ENCODE measurements at places on chromosomes 2 and 18.

DNA sequence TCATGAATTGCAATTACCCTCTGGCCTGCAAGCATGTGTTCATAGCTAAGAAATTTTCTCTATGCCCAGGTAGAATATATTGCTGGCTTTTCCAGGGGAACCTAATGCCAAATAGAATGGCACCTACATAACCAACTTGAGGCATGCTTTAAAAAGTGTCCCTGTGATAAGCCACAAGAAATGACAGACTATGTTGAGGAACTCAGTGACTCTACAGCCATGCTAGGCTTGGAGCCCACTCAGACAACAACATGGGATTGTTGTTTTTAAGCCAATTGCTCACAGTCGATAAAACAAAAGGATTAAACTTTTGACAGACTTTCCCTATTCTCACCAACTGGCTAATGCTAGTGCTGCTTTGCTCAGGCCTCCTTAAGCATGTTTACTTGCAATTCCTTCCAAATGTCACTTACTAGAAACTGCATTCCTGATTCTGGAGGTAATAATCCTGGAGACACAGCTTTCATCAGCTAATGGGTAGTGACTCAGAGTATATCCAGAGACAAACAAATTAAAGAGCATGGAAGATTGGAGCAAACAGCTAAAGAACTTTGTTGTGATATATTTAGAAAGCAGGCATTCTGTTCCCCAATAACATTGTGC lies 249.0 kb downstream of the SLC8A1 start:
- peak; percentile 81 for DNase-seq

DNA sequence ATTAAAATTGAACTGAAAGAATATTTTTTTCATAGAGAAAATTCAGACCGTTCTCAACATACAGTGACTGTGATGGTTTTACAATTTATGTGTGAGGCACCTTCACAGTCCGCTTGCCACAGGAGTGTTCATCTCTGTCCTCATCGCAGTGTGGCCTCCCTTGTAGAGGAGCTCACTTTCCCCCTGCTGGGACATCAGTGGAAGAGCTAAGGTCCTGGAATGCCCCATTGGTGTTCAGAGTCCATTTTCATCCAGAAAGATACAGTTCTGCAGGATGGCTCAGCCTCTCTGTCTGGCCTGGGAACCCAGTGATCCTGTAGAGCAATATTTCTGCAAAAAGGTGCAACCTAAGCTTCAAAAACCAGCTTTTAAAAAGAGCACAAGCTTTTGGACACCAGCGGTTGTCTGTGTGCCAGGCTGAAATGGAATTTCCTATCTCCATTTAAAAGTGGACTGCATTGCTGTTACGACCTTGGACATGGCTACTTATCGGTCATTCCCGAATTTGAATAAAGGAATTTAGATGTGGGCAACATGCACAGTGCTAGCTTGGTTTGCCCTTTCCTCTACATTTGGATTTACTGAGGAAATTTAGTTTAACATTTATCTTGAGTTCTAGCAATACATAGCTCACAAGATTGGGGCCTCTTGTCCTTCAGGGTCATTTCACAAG lies 26.7 kb upstream of the FAM237A start:
- DNase-seq, result no peak

- DNase-seq, result no peak
Measured at GRCh38 chr2:85120363-85120762, 12.8 kb upstream of the TCF7L1 start.

- DNase-seq, result peak; percentile 73
Measured at GRCh38 chr2:144694456-144694855, 174.5 kb upstream of the ZEB2 start.

GRCh38 chr18:74148543-74149070 lies 284 bp downstream of the TIMM21 start:
- no peak for DNase-seq

DNA sequence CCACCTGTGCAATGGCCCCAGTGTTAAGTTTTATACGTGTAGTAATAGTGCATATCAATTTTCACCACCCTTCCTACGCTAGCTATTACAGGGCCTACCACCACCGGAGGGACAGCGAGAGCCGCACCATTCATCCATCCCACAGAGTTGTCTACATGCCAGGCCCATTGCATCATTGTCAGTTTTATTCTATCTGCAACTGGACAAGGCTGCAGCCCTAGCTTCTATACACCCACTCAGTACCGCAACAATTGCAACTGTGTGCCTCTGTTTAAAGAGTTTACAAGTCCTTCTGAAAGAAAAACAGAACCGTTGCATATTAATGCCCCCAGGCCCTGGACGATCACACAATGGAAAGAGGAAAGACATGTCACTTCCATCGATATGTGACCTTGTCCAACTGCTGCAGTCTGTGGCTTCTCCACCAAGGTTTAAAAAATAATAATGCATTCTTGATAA lies 58.6 kb downstream of the ZEB2 start:
- DNase-seq, result no peak

Measured in renal cortical epithelial cell (primary cell).